ENCODE measurements at places on chromosomes 4 and X.

GRCh38 chr4:185396724-185397385, at the start of gene ANKRD37:
Gene ANKRD37, plus strand, starts transcription at chr4:185396841. Its CDS starts 83 bp downstream, at chr4:185396924.
- peak; percentile 85 for DNase-seq

DNA sequence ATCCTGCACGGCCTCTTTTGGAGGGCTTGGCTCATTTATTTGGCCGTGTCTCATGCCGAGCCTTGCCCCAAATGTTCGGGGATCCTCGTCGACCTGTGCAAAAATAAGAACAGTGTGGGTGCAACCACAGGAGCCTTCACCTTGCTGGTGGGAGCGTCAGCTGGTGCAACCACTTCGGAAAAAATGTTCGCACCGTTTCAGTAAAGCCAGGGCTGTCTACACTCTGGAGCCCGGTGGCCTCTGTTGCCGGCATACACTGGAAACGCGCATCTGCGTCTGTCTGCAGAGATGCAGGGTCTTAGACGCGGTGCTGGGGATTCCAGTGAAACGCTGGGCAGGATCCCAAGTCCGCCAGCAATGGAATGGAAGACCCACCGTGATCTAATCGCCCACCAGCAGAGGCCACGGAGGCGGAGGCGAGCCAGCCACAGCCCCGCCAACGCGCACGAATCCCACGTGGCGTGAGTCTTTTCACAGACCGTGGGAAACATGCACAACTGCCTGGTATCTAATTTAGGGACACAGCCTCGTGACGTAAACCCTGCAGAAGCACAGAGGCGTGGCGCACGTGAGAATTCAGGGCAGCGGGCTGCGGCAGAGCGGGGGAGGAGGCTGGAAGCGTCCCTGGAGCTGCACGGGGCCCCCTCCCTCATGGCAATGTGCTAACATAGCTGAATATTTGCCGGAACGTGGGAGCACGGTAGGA, 13.8 kb upstream of the MXD4 start:
- DNase-seq, result no peak

DNA sequence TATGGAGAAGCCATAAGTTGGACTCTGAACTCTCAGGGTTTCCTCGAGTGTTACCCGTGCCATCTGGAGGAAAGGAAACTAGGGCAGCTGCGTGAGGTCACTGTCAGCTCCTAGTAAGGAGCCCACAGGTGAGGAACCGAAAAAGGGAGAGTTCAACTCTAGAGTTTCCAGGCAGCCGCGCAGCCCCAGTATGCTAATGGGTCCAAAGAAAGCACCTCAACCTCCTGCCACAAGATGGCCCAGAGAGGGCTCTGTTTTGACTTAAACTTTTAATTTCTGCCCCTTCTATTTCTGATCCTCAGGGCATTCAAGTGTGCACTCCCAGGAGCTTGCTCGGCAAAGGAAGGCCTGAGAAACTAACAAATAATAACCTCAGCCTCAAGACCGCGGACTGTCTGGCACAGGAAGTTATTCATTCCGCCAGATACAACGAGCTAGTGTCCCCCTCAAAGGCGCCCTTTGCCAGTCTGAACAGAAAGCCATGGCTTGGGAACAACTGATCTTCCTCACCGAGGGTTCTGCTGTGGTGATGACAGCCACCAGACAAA, 13.9 kb downstream of the SCARB2 start:
- peak; percentile 52 for DNase-seq

DNA sequence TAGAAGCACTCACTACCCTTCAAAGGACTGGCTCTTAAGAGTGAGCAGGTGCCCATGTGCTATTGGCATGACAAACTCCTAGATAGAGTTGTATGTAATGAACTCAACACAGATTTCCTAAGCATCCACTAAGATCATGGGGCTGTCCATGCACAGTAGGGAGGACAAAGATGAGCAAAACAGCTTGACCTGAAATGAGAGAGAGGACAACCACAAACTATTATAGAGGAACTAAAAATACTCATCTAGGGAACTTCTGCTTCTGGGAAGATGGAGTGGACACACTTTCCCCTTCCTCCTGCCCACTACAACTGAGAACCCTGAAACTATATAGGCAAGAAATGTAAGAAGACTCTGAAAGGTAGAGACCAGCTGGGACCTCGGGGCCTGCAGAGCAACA, 20.8 kb upstream of the TMEM128 start:
- no peak for DNase-seq

DNA sequence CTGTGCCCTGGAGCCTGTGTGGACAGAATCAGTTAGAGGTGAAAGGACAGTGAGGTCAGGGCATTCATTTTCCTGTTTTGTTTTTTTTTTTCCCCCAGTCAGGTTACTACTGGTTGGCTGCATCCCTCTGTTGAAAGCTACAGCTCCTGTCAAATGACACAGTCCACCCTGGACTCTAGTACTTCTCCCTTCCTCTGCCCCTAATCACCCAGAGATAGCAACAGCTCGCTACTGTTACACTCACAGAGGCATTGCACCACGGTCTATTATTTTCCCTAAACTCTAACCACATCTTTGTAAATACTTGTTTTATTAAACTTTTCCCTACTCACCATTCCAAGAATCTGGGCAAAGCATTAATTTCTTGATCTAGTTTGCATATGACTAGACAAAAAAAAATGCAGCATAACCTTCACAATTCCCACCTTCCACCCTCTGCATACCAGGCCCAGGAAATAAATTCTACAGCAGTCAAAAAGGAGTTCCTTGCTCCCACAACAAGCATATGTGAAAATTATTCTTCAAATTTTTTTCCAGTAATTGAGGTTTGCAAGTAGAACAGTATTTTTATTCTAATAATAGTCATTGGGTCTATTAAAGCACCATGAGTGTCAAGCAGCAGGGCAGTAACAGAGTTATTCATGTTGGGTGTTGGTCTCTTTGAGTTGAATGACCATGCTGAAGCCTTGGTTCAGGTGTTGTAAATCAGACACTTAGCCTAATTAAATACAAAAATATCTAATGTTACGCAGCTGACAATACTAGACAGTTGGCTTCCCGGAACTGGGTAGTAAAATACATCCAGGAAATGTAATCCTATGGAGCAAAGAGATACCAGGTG, 329.2 kb downstream of the INPP4B start:
- DNase-seq, result peak; percentile 62

- DNase-seq, result peak; percentile 33
These were observed at the start of gene PCDH18 for GRCh38 chr4:137531986-137532868. Gene PCDH18, minus strand, starts transcription at chr4:137532494. Its CDS starts 406 bp downstream, at chr4:137532088.

DNA sequence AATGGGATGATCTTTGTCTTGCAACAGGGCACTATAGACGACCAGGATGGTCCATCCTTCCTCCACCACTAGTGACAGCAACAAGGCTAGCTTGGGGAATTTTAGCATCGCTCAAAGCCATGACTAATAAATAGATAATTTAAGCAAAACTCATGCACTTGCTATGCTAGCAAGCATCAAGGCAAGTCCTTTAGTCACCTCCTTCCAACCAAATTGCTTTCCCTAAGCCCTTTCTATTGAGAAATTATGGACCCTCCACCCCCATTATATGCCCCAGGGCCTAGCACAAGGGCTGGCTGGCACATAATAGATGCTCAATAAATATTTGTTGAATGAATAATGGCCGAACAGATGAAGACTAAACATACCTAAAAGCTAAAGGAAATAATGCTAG, 28.6 kb downstream of the SLC16A2 start:
- peak; percentile 84 for DNase-seq

DNA sequence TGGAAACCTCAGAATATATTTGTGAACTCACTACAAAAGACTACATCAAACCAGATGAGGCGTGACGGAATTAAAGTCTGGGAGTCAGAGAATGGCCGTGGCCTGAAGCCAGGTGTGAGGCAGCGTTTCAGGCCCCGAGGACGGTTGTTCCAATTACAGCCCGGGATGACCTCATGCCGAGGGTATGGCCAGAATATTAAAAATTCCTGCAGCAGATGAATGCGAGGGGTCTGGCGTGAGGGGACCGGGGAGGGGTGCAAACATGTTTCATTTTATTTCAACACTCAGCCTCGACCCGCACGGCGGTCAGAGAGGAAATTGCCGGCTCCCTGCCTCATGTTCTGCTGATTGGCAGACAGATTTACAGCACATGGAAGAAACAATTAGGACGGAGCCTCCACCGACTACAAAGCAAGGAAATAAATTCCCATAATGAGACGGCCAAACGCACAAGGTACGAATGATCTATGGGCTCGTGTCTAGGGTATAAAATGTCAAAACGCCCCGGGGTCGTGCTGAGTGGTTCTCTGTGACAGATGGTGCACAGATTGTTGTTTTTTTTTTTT, 289.7 kb downstream of the SHOX start:
- peak; percentile 47 for DNase-seq

GRCh38 chrX:99939883-99940232, 470.2 kb downstream of the PCDH19 start:
- DNase-seq, result no peak

- DNase-seq, result peak; percentile 71
These were observed 173.6 kb upstream of the MED14 start for GRCh38 chrX:40908857-40909475.

- no peak for DNase-seq
These were observed 176.5 kb downstream of the FBXW7 start for GRCh38 chr4:152359208-152360044.

DNA sequence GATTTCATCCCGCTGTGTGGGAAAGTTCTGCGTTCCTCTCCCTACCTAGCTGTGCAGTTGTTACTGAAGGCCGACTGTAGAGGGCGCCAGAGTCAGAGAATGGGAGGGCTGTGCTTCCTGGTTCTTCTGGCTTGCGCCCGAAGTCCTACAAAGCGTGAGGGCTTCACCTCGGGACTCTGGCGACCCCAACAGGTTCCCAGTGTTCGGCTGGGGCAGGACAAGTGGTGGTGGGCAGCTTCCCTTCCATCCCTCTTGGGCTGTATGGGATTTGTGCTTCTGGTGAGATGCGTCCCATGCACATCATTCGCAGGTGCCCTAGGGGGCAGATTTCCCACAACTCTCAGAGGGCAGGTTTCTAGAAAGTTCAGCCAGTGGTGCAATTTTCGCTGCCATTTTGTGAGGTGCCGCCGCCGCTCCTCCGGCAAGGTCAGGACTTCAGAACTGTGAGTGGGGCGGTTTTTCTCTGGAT, 27.3 kb downstream of the CT45A1 start:
- peak; percentile 21 for DNase-seq

DNA sequence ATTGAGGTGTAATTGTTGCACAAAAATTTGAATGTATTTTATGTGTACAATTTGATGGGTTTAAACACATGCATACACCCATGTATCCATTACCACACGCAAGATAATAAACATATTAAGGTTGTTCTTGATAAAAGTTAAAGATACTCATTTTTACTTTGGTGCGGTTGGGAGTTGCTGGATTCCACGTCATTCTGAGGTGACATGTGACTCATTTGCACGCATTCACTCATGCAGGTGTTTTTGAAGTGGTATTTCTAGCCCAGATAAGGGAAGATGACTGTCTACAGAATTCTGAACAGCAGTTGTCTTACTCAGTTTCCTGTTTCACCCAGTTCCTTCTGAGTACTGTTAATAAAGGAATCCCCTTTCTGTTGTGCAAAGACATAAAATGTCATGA, 142.0 kb downstream of the RTL3 start:
- peak; percentile 68 for DNase-seq

GRCh38 chrX:150217609-150218008, 145.5 kb upstream of the MAMLD1 start:
- DNase-seq, result no peak

DNA sequence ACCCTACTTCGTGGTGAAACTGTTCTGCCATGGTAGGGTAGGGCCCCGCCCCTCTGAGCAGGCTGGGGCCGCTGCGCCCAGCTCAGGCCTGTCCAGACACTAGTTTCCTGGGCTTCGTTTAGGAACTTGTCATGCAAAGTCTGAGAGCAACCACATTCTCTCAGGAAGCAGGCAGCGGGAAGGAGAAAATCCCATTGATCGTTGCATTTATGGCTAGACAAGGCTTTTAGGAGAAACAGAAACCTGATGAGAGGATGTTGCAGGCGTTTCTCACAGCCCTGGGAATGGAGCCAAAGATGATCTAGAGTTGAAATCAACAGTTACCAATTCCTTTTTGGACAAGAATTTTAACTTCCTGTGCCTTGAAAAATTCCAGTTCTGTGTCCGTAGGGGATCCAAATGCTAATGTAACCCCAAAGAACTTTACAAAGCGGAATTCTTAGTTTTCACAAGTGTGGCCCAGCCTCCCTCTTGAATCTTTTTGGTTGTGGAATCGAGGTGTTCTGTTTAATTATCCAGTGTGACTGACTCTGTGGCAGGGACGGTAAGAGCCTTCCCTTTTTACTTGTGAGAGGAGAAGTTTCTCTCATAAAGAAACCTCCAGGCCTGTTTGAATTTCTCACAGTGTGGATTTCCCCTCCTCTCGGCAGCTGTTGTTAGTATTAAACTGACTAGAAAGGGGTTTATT, 4.5 kb upstream of the CXCL9 start:
- DNase-seq, result peak; percentile 31

GRCh38 chrX:110915111-110915510, 119.5 kb upstream of the CHRDL1 start:
- peak; percentile 20 for DNase-seq

GRCh38 chr4:115219862-115220261, 106.4 kb upstream of the NDST4 start:
- no peak for DNase-seq

- no peak for DNase-seq
These were observed 105.8 kb upstream of the EGFL6 start for GRCh38 chrX:13463608-13464007.

GRCh38 chrX:10111364-10112148, 45.2 kb upstream of the CLCN4 start:
- no peak for DNase-seq

GRCh38 chr4:106869551-106869950, 166.6 kb downstream of the DKK2 start:
- DNase-seq, result no peak

DNA sequence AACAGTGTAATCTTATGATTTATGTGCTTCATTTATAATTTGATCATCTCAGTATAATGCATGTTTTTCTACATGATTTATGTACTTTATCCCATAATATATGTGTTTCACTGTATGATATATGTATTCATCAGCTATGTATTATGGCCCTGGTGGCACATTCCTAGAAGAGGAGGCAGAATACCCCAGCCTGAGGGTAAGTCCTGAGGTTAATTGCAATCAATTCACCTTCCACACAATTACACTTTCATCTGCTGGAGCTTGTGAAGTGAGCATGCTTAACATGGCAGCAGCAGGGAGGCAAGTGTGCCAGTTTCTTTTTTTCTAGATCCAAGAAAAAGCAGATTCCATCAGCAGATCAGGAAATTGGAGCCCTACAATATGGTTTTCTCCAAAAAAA, 81.2 kb downstream of the CXXC4 start:
- DNase-seq, result no peak

DNA sequence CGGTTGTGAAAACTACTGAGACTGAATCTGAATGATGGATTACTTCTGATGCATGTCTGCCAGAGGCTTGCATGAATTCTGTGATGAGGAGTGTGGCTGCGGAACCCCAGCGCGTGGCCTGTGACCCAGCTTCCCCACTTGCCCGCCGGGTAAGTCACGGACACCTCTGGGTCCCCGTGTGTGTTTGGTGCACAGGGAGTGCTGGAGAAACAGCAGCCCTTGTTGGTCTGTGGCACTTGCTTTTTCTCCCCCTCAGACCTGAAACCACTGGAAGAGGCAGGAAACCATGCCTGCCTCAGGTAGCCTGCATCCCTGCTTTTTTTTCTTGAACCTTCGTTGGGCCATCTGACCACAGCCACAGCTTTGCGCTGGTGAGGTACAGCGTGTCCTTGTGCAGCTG, 51.9 kb upstream of the TADA2B start:
- DNase-seq, result no peak
